Foreskin keratinocyte (primary cell): ENCODE measurements at places on chromosomes 13 and 19. TPM values are rescaled to one million over a fixed set of nuclear protein-coding genes. Genes with fewer than 3 reads are reported as not detected.

- DNase-seq = peak; percentile 15
Measured at GRCh38 chr13:105573136-105573535, 962.3 kb downstream of the EFNB2 start.

- DNase-seq = no peak
Measured at GRCh38 chr13:52955472-52955874, 73.1 kb upstream of the OLFM4 start.

- DNase-seq = no peak
Measured at GRCh38 chr13:76503766-76504165, 382.4 kb downstream of the KCTD12 start.

- DNase-seq = no peak
Measured at GRCh38 chr13:74866101-74866500, 615.9 kb downstream of the TBC1D4 start.

DNA sequence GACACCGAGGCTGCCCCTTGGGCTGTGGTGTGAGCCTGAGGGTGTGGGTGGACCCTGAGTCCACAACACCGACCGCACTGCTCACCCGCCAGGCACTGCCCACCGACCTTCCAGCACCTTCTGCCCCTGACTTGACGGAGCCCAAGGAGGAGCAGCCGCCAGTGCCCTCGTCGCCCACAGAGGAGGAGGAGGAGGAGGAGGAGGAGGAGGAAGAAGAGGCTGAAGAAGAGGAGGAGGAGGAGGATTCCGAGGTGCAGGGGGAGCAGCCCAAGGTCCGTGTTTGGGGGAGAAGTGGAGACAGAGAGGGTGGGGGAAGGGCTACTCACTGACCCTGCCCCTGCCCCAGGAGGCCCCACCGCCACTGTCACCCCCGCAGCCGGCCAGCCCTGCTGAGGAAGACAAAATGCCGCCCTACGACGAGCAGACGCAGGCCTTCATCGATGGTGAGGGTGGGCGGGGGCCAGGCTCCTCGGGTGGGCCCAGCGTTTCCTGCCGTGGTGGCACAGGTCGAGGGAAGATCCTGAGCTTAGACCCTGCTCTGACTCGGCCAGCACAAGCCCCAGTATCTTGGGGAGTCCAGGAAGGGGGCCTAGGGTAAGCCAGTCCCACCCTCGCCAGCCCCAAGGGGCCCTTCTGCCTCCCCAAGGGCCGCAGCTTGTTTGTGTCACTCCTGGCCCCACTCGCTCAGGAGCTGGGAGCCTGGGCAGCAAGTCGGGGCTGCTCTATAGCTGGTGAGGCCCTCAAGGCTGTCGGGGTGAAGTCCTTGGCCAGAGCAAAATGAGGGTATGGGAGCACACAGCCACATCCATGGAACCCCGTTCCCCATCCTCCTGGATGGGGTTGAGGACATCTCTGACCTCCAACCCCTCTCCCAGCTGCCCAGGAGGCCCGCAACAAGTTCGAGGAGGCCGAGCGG, 12.2 kb downstream of the PRKCSH start:
- no peak for DNase-seq

- DNase-seq = no peak
Measured at GRCh38 chr13:30816736-30817135, 81.4 kb downstream of the ALOX5AP start.

DNA sequence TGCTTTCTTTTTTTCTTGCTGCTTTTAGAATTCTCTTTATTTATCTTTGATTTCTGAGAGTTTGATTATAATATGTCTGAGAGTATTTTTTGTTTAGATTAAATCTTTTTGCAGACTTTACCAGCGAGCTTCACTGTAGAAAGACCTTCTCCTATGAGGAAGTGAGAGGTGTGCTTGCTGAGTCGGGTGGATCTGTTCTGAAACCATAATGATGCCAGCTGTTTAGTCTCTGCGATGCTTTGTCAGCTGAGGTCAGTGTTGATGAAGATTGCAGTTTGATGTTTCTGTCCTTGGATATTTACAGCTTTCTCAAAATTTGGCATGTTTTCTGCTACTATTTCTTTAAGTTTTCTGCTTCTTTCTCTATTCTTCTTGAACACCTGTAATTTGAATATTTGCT, 309.1 kb upstream of the SLITRK6 start:
- no peak for DNase-seq

- DNase-seq = no peak
Measured at GRCh38 chr19:35816846-35817245, 4.2 kb upstream of the PRODH2 start.

DNA sequence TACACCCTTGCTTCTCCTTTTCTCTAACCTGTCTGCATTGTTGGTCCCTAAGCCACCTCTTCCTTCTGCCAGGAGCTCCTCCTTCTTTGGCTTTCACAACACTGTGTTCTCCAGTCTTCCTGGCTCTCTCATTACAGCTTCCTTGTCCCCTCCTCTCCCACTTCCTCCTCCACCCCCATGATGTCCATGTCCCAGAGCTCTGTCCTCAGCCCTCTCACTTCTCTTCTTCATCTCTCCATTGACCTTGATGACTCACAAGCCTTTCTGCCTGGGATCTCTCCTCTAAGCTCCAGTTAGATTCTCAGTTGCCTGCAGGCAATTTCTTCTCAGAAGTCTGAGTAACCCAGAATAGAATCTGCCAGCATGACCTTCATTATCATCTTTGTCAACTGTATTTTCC, 100.3 kb upstream of the WASF3 start:
- DNase-seq = peak; percentile 60

GRCh38 chr19:18051887-18052286, 34.8 kb downstream of the IL12RB1 start:
- no peak for DNase-seq

DNA sequence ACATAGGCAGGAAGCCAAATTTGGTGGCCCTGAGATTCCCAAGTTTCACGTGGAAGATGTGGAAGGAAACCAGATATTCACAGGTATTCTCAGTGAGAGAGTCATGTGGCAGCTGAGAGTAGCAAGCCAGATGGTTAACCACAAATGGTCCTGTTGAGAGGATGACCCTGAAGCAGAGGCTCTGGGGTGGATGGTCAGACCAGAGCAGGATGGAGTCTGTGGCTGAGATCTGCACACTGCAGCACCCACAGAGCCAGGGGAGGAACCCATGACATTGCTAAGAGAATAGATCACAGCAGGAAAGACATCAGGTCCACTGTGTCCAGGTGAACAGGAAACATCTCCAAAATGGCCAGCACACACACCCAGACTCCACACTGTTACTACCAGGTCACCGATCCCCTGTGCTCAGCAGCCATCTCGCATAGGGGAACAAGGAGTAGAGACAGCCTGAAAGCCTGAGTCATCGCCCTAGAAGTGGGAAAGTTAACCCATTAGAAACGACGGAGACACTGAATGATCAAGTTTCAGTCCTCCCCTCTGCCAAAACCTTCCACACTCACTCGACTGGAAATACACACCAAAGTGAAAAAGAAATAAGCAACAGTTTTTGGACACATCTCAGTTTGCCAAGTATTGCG, 160.0 kb downstream of the RBM26 start:
- DNase-seq = no peak

GRCh38 chr19:17329366-17330261, 5.0 kb downstream of the ANO8 start:
- no peak for DNase-seq

DNA sequence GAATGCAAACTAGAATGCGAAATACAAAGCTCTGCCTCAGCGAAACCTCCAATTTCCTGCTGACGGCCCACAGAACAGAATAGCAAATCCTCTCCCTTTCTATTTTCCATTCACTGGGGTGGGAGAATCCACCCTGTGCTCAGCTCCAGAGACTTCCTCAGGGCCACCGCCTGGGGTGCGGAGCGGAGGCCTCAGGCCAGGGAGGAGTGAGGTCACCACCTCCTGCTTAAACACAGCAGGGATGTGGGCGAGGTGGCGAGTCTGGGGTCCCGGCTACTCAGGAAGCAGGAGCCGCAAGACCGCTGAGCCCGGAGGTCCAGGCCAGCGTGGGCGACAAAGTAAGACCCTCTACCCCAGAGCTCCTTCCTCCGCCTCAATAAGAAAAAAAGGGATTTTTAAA, 666 bp upstream of the ZNF320 start:
- no peak for DNase-seq

Gene TGFBR3L
- total RNA-seq = 2.1 and 2.5 TPM in 2 replicates

Gene NOP53
- 73.1 and 76.9 TPM in 2 replicates for total RNA-seq

Gene ZNF486
- total RNA-seq = 9.6 and 10.5 TPM in 2 replicates

Gene AXL
- 163 and 167 TPM in 2 replicates for total RNA-seq

Gene MAP4K1
- total RNA-seq = 0.21 TPM in 1 of 2 replicates, not detected in the other

Gene CD320
- total RNA-seq = 46.0 and 51.8 TPM in 2 replicates

Gene C19orf12
- 13.8 and 16.7 TPM in 2 replicates for total RNA-seq

Gene KIR3DL1
- not detected in 2 replicates for total RNA-seq
